Spinal cord (tissue), 10 donors: ENCODE measurements at places on chromosomes 16 and 17. TPM values are rescaled to one million over a fixed set of nuclear protein-coding genes. Genes with fewer than 3 reads are reported as not detected.

- no peak for DNase-seq
These were observed 27.9 kb upstream of the C16orf95 start for GRCh38 chr16:87344931-87345631.

DNA sequence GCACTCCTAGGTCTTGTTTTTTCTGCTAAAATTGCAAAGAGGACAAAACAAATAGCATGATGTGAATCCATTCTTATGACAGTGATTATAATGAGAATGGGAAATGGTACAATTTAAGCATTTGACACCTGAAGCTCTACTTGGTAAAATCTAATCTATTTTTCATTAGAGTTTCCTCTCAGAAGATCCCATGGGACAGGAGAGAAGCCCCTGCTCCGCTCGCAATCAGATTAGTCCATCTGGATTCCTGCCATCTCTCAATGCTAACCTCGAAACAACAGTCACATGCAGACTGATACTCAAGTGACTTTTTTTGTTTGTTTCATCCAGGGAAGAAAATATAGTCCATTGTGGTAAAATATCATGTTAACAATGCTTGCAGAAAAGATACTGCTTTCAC lies 107.4 kb upstream of the TOM1L1 start:
- DNase-seq: no peak

Gene KRT32
- not detected for total RNA-seq

Gene SSH2
- 26.6 TPM for total RNA-seq

GRCh38 chr16:68400924-68401460 lies 47.3 kb downstream of the SMPD3 start:
- no peak for DNase-seq

DNA sequence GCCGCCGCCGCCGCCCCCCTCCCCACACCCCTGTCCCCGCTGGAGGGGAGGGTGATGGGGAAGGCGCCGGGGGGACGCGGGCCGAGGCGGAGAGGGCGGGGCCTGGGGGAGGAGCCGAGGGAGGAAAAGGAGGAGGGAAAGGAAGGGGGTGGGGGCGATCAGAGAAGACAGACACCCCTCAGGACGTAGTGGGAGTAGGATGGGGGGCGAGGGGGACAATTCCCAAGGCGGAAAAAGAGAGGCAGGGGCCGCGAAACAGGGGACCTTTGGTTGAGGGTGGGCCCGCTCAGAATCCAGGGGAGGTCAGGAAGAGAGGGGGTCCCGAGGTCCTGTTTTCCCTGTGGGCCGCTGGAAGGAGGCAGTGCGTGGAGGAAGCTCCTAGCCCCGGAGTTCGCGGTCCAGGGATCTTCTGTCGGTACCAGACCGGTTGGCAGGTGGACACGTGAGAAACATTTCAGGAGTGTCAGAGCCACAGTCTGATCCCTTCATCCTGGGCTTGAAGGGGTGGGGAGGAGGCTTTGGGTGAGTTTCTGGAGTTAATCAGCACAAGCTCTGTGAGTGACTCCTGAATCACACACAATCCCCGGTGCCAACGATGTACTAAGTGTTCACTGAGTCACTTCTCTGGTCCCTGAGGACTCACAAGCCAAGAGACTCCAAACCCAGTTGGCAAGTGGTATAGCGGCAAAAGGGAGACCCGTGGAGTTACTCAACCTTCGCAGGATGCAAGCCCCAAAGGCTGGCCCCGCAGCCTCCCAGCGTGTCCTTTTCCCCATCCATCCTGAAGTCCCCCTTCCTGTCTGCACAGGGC lies at the start of gene XYLT1:
Gene XYLT1 (minus strand): TSS at position 53 of the 811 bp plus-strand sequence. CDS start 164 bp downstream, outside the sequence.
- no peak for DNase-seq

DNA sequence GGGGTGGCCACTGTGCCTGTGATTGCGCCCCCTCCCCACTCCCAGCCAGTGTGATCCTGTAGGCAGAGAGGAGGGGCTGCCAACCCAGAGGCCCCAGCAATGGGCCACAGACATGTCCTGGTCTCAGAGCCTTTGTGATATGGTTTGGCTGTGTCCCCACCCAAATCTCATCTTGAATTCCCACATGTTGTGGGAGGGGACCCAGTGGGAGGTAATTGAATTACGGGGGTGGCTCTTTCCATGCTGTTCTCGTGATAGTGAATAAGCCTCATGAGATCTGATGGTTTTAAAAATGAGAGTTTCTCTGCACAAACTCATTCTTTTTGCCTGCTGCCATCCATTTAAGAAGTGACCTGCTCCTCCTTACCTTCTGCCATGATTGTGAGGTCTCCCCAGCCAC lies 56.8 kb upstream of the ZNF469 start:
- DNase-seq: no peak

- no peak for DNase-seq
These were observed 137.9 kb downstream of the SOX9 start for GRCh38 chr17:72258711-72259110.

Gene KCNG4
- 0.30 TPM for total RNA-seq

- DNase-seq: no peak
These were observed 13.2 kb upstream of the VPS35L start for GRCh38 chr16:19542138-19542821.

DNA sequence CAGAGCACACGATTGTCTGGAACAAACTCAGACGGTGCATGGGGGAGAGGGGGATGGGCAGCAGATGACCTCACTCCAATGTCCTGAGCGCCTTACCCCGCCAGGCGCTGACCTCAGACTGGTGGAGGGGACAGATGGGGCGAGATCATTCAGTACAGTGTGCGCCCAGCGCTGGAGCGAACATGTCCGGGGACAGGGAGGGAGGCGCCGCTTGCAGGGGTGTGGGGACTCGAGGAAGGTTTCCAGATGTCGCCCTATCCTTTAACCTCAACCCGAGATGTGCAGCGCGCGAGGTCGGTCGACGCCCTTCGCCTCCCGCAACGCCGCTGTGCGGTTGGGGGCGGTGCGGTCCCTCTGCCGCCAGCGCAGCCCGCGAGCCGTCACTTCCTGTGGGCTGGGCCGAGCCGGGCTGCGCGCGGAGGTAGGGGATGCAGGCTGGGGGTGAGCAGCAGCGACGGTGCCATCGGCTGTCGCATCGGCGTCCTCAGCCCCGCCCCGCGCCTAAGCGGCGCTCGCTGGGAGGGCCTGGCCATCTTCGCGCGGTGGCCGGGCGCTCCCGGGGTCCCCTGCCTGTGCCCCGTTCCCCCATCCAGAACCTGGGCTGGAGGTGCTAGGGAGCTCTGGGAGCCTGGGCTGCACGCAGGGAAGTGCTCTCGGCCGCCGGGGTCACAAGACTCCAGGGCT lies 5.3 kb upstream of the CDR2L start:
- DNase-seq: no peak

Gene FOXL1
- 8.9 TPM for total RNA-seq

GRCh38 chr16:68492543-68493411 lies 44.5 kb upstream of the SMPD3 start:
- no peak for DNase-seq

Gene LSM12
- 22.2 TPM for total RNA-seq

DNA sequence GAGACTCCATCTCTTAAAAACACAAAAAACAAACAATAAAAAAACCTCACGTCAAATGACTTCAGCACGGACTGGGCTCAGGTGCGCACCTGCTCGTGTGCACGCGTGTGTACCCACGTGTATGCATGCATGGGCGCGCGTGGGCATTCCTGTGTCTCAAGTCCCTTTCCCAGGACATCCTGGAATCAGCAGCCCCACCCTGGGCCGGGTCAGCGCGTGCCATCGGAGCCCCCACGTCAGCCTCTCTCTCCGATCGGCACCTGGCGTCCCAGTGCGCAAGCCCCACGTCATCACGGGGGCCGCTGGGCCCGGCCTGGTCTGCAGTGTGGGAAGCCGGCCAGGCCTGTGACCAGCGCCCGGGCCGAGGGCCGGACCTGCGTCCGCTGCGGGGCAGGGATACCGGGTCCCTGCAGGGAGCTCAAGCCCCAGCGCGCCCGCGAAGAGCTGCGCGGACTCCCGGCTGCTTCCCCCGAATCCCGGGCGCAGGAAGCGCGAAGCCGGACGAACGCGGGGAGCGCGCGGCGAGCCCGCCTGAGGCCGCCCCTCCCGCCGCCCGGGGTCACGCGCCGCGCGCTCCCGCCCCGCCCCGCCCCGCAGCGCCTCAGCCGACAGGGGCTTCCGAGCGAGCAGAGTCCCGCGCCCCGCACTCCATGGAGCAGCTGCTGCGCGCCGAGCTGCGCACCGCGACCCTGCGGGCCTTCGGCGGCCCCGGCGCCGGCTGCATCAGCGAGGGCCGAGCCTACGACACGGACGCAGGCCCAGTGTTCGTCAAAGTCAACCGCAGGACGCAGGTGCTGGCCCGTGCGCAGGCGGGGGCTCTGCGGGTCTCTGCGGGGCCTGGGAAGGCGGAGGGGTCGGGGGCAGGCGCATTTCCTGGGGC lies at the start of gene FN3K:
Gene FN3K (plus strand): TSS at position 629 of the 880 bp plus-strand sequence. CDS start 22 bp downstream, at position 651.
- DNase-seq: peak; percentile 87

- no peak for DNase-seq
These were observed 28.3 kb upstream of the PITPNA start for GRCh38 chr17:1590747-1591473.

- DNase-seq: no peak
These were observed 31.7 kb upstream of the GAN start for GRCh38 chr16:81283044-81283443.

DNA sequence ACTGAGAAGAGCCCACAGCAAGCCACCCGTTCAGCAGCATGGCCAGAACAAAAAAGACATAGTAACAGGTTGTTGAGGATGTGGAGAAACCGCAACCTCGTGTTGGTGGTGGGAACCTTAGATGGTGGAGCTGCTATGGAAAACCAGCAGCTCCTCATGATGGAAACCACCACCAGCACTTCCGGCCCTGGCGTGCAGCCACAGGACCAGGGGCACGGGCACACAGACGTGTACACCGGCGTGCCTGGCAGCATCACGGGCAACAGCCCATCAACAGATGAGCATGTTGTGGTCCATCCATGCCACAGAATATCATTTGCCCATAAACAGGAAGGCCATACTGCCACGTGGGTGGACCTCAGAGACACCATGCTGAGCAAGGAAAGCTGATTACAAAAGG lies 11.9 kb downstream of the CTU2 start:
- no peak for DNase-seq

DNA sequence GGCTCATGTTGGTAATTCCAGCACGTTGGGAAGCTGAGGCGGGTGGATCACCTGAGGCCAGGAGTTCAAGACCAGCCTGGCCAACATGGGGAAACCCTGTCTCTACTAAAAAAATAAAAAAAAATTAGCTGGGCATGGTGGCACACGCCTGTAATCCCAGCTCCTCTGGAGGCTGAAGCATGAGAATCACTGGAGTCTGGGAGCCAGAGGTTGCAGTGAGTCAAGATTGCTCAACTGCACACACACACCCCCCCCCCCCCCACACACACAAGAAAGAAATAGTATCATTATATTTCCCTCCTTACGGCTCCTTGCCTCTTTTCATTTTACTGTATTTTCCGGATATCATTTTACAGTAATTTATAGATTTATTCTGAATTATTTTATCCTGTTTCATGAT lies 963.1 kb upstream of the GOT2 start:
- no peak for DNase-seq

DNA sequence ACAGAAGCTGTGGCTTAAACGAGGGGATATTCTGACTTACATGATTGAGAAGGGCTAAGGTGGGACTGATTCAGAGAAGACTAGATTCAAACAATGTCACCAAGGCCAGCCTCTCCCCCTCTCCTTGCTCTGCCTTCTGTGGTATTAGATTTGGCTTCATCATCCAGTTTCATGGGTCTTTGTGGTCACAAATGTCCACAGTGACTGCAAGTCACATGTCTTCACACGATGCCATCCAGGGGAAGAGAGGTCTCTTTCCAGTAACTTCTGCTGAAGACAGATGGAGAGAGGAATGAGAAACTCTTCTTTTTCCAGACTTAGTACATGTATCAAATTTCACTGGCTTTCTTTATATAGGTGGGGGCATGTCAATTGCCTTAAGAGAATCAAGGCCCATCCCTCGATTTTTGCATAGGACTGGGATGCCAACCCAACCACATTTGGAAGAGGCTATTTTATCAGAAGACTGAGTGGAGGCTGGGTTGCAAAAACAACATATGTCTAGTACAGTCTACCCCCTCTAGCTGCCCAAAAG lies 57.3 kb upstream of the HNF1B start:
- no peak for DNase-seq

DNA sequence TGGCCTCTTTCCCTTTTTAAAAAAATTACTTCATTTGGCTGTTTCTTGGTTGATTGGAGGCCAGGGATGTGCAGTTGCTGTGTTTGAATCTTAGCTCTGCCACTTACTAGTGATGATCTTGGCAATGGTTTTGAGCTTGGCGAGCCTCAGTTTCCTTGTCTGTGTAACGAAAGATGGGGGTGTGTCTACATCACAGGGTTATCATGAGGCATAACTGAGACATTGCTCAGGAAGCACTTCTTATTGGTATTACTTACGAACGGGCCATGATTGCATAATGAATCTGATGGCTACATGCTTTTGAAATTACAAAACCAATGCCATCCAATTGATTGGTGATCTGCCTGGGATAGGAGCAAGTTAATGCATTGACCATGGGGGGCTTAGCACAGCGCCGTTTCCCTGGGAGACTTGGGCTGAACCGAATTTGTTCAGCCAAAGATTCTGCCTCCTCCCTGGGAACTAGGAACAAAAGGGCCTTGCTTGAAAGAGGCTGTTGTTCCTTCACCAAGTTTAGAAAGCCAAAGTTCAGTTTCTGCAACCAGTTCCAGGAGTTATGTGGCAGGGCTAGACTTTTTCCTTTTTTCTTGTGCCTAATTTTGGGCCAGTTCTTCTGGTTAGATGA lies 21.9 kb downstream of the CMIP start:
- peak; percentile 79 for DNase-seq

DNA sequence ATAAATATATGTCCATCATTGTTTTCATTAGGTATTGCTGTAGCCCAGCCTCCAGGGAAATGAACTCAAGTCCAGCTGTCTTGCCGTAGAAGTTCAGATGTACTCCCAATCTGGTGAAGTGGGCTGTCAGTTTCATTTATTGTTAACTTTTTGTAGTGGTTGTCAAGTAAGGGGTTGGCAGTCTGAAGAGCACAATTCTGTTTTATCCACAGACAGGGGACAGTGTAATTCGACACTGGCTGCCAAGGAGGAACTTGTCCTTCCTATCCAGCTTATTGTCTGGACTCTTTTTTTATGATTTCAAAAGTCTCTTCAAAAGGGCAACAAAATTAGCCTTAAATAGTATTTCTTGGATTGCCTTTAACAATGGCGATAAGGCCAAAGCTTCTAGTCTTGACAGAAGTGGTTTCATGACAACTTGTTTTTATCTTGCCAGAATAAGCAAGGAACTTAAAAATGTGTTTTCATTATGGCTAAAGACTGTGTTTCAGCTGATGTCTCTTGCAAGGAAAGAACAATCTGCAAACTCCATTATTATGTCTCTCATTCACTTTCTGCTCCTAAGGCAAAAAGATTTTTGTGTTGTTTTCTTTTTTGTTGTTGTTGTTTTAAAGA lies 73.9 kb upstream of the TANC2 start:
- no peak for DNase-seq

Gene NOTUM
- total RNA-seq: 0.89 TPM

Gene TOP2A
- total RNA-seq: 60.8 TPM

Gene NPW
- 0.20 TPM for total RNA-seq
